ENCODE measurements at places on chromosomes 7 and 10.

DNA sequence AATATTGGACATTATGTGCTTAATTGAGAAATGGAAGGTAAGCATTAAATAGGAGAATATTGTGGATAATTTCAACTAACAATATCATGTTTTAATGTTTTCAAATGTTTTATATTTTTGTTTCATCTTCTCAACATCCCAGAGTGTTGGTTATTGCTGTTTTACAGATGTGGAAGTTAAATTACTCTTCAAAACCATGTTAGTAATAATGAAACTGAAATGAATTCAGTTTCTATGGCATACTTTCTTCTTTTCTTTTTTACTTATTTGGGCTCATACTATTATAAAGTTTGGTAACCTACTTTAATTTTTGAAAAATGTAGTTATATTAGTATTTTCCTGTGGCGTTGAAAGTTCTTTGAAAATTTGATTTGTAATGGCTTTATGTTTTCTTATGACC, 4.2 kb downstream of the GLRX3 start:
- DNase-seq: no peak

GRCh38 chr7:96426027-96426426, 104.1 kb upstream of the SLC25A13 start:
- no peak for DNase-seq

DNA sequence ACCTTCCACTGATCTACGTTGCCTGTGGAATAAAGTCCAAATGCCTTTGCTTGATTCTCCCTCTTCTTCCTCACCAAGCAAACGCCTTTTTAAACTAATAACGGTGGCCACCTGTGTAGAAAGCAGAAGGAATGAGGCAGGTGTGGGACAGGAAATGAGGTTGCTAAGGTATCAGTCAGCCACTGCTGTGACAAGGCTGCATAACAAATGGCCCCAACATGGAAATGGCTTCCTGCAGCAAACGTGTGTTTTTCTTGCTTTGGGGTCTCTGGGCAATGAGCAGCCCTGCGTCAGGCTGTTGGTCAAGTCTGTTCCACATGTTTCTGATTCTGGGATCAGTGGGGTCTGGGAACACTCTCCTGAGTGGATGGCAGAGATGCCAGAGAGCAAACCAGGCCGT, 56.0 kb upstream of the EN2 start:
- DNase-seq: no peak

- DNase-seq: peak; percentile 57
Measured at GRCh38 chr10:89217057-89217990, 10.2 kb upstream of the CH25H start.

DNA sequence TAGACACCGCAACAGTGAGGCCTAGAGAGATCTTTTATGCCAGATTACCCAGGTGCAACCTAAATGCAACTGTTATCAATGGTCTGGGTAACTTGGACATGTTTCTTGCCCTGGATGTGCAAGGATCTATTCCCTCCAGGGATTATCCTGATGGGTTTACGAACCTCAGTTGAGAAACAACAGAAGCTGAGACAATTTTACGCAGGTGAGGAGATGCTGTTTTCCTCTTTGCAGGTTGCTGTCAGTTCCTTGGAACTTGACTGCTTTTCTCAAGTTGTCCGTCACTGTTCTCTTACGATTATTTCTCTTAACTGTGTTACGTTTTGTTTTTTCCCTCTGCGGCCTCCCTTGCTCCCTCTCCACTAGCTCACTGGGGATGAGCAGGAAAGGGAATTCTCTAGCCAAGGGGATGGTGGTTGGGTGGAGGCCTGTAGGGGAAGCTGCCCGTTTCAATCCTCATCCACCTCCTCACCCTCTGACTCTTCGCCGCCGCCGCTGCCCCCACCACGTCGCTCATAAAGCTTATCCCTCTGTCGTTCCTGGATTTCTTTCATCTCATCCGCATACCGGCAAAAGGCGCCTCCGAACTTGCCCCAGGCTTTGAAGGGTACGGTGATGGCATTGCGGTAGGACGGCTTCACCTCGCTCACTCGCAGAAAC, 1.2 kb downstream of the PURB start:
- DNase-seq: no peak

DNA sequence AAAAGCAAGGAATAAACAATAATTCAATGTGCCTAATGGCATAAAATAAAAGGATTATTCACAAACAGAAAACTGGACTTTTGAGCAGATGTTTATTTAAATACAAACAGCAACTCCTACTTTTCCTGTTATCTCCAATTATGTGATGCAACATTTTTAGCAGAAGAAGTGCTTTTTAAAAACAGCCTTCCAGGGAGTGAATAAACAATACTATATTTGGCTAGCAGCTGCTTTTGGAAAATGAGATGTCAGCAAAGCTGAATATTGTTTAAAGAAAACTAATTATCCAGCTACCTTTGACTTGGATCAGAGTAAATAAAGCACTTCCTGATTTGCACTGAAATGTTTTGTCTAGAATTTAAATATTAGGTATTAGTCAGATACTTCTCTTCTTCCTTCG, 23.2 kb downstream of the CDK1 start:
- no peak for DNase-seq

- no peak for DNase-seq
Measured at GRCh38 chr7:130381468-130382312, 1.4 kb downstream of the CPA1 start.

DNA sequence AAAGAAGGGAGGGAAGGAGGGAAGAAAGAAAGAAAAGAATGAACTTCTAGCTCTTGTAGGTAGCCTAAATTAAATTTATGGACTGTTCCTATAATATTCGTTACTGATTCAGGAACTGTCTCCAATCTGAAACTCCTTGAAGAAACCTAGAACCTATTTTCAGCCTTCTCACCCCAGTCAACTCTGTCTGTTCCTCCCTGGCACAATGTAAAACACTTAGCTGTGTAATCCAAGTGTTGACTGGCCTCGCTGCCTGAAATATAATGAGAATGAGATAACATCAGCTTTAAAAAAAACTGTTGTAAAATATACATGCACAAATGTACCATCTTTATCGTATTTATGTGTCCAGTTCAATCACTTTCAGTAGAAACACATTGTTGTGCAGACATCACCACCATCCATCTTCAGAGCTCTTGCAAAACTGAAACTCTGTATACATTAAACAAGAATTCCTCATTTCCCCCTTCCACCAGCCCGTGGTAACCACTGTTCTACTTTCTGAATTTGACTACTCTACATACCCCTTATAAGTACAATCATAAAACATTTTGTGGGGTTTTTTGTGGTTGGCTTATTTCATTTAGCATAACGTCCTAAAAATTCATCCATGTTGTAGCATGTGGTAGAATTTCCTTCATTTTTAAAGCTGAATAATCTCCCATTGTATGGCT, 6.3 kb upstream of the C7orf33 start:
- DNase-seq: no peak
